ENCODE measurements at places on chromosomes 6 and 20. TPM values are rescaled to one million over a fixed set of nuclear protein-coding genes. Genes with fewer than 3 reads are reported as not detected.

Gene RSPH3
- total RNA-seq: 11.1 TPM

GRCh38 chr6:7727086-7727945, 1.4 kb downstream of the BMP6 start:
- DNase-seq: no peak

DNA sequence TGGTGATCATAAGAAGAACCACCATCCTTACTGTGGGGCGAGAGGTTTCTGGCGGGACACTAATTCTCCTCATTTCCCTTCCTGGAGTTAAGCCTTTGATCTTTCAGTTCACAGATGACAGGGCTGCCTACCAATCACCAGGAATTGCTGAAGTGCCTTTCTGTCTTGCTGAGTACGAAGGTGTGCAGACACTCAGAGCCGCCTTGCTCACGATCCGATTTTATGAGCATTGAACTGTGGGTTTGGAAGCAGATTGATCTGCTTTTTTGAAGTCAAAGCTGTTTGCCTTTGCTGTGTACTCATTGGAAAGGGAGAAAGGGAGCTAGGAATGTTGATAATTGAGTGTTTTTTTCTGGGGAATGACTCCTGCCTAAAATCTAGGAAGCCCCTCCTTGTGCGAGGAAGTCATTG, 129.1 kb upstream of the SALL4 start:
- DNase-seq: no peak

- DNase-seq: no peak
Measured at GRCh38 chr6:168078175-168078942, 653 bp downstream of the FRMD1 start.

DNA sequence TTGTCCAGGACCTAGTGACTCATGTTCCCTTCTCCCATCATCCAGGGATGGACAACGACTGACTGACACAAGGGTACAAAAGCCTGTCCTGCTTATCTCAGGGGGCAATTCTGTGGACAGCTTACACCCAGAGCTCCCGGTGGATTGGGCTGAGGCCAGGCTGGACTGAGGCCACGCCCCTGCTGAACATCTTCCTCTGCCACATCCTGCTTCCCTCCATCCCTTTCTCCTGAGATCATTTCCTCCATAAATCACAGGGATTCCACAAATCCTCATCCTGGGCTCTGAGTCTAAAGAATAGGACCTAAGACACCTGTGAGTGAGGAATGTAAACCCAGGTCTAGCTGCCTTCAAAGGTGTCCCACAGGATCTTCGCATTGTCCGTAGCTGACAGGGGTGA, 30.4 kb upstream of the RNF24 start:
- no peak for DNase-seq

Gene AHI1
- total RNA-seq: 61.1 TPM

Gene CALHM4
- not detected for total RNA-seq

- no peak for DNase-seq
Measured at GRCh38 chr6:131063764-131064272, 773 bp upstream of the EPB41L2 start.

DNA sequence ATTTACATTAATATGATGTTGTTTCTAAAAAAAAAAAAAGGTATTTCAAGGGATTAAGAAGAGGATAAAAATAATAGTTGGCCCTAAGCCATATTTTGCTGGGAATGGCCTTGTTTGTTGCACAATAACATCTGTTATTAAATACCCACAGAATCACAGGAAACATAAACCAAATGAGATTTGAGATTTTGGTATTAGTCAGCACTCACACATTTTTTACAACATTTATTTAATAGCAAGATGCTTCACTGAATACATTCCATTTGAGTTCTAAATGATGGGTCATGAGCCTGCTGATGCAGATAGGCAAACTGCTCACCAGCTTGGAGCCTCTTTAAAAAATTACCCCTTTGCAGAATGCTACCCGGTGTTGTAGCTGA, 92.9 kb upstream of the ENPP5 start:
- DNase-seq: no peak

DNA sequence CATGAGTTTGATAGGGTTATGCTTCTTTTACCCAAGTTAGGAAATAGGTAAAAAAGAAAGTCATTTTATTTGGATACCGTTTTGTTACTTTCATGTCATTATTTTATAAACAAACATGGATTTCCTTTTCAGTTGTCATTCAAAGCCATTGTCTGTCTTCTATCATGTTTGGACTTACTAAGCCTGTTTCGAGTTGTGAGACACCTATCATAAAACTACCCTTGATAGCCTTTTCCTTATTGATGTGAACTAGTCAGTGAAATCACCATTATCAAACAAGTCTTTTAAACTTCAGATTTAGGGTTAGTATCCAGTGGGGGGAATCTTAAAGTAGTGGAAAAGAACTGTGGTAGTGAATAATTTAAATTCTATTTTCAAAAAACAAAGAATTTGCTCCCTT, 85.0 kb upstream of the KIF25 start:
- no peak for DNase-seq

Gene TRERF1
- total RNA-seq: 7.0 TPM

Gene CRISP3
- total RNA-seq: 1.1 TPM

- DNase-seq: no peak
Measured at GRCh38 chr20:17710379-17711266, 10.9 kb downstream of the BANF2 start.

GRCh38 chr6:56244528-56245253, 2.7 kb downstream of the COL21A1 start:
- DNase-seq: no peak

DNA sequence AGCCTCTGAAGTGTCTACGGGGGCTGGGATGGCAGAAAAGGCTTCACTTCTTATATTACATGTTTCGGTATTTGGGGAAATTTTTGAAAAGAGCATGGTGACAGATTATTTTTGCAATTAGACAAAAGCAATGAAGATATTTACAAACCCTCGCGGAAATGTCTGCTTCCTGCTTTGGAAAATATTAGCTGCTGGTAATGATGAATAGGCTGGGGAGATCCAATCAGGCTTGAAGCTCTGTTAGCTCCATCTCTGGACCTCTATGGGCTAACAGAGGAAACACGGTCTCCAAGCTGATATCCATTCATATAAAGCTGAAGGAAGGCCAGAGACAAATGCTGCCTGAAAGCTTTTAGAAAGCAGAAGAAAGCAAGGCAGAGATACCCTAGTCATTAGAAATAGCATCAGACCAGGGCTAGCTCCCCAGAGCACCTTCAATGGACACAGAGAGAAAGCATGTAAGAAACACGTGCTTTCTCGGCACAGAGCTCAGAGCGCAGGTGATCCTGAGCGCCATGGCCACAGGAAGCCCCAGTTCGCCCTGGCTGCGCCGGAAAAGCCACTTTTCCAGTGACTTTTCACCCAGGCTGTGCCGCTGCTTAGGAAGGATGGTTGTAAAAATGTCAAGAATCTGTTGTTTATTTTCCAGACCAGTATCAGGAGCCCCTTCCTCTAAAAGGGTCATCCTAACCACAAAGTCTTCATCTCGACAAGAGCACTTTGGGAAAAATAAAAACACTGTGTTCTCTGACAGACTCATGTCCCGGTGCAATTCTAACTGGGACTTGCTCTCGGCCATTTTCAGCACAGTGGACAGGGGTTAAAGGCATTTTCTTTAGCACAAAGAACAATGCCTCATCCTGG, 68.5 kb upstream of the NFATC2 start:
- no peak for DNase-seq

DNA sequence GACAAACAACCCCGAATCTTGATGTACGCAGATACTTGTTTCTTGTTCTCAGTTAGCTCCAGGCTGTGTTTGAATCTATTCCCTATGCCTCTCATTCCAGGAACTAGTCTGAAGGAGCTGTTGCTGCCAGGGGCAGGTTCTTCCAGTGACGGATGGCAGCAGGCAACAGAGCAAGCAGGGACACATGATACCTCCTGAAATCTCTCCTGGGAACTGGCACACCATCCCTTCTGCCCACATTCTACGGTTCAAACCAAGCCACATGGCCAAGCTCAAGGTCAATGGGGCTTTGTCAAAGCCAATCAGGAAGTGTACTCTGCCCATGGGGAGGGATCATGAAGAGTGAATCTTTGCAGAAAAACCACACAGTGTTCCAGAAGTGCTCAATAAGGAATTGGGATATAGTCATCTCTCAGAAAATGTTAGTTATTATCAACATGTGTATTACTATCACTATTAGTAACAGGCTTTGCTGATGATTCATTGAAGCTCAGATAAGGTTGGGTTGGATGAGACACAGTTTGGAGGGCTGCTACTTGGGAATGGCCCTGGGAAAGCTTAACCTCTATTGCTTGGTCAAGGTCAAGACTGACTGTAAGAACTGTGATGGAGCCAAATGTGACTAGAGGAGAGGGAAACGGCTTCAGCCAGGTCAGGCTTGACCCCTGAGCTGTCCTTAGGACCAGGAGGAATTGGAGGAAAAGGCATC, 454.9 kb downstream of the PTPRT start:
- DNase-seq: no peak

Measured in sciatic nerve (tissue), 2 donors.